T-helper 2 cell (primary cell): ENCODE measurements at places on chromosomes 7 and 10.

DNA sequence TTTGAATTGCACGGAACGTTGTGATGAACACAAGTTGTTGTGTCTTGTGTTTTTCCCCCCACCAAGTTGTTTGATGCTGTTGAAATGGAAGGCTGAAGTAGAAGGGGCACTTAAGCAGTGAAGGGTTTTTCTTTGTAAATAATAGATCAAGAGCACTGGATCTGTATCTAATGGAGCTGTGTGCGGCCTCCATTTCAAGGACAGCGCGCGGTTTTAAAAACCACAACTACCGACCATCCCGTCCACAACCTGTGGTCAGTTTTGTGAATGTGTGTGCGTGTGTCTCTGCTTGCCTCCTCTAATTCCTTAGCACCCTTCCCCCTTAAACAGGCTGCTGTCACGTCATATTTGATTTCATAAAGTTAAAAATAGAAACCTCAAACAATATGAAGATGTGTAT is 165.5 kb downstream of the TCF7L2 start:
- no peak for DNase-seq

DNA sequence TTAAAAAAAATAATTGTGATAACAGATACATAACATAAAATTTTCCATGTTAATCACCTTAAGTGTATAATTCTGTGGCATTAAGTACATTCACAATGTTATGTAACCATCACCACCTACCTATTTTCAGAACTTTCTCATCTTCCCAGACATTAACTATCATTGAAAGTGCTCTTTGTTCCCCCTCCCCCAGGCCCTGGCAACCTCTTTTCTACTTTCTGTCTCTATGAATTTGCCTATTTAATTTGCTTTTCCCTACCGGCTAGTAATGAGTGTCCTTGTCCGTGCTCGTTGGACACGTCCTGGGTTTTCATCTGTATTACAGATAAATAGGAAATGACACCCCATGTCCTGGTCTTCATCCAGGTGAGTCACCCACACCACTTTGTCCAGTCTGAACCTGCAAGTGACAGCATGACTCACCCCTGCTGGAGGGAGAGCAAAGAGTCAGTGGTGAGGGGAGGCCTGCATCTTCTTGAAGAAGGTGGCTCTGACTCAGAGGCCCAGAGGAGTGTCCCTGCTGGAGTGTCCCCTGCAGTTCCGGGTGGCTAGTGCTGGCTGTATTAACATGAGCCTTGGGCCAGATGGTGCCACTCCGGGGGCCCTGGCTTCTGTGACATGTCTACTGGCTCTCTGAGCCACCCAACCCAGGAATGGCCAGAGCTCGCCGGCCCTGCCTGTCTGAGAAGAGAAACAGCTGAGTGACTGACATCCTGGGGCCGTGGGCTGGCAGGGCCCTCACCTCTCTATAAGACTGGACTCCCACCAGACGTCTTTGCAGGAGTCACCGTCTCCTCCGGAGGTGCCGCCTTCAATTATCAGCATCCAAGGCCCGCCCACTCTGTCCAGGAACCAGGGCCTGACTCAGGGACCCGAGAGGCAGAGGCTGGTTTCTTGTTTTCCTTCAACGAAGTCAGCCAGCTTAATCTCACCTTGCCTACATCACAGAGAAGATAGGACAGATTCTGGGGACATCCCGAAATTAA is 503.2 kb upstream of the MKI67 start:
- no peak for DNase-seq

DNA sequence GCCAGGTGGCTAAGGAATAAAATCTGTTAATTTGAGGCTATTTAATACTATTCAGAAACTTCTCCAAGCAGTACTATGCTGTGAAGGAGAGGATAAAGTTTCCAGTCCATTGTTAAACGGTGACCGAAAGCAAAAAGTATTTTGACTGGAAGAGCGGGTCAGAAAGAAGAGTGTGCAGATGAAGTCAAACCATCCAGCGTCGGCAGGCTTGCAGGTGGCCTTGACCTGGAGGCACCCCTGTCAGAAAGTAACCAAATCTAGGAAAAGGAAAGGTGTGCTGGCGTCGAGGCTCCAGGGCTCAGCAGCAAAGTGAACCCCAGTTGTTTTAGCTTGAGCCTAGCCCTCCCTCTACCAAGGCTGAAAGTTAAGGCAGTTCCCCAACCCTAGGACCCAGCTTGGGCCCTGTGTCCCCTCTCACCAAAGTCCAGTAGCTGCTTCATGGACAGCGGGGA is 544 bp downstream of the PDK4 start:
- no peak for DNase-seq

DNA sequence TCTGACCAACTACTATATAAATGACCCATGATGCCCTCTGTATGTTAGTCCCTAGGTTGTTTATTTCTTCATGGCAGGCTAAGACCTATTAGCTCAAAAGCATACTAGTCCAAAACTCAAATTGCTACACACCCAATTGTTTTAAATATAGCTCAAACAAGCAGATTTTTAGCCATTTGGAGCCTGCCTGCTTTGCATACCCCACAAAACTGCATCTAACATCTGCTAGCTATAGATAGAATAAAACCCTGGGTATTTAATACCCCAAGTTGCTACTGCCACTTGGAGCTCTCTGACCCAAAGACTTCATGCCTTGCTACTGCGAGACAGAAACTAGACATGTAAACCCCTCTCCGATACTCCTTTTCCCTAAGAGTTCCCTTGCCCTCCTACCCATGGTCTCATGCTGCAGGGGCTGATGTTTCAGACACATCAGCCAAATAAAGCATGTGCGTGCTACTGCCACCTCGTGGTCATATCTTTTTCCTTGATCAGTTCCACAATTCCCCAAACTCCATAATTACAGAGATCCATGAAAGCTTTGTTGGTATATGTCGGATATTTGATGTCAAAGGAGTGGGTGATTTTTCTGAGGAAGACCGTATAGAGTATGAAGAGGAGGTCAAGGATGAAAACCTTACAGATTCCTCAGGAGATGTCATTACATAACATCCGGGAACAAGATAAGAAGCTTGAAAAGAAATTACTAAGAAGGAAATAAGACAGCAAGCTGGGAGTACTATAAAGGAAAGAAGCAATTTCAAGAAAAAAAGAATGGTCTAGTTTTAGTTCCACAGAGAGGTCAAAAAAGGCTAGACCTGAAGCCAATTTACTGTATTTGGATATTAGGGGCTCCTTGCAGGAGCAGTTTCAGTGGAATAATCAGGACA is 386.6 kb downstream of the SH2D4B start:
- no peak for DNase-seq

DNA sequence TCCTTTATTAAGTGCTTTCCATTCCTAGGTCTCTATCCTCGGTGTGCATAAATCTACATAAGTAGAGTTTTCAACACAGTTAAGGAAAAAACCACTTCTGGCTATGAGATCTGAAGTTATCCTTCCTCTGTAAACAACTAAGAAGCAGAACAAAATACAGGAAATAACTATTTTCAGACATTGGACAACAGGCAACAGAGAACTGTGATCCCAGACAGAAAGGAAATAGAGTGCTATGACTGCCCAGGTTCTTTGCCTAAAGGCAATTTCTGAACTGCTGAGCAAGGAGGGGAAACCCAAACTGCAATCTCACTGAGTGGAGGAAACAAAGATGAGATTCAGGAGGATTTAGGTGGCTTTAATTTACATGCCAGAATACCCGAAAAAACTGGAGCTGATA is 285.4 kb downstream of the SNX13 start:
- no peak for DNase-seq

DNA sequence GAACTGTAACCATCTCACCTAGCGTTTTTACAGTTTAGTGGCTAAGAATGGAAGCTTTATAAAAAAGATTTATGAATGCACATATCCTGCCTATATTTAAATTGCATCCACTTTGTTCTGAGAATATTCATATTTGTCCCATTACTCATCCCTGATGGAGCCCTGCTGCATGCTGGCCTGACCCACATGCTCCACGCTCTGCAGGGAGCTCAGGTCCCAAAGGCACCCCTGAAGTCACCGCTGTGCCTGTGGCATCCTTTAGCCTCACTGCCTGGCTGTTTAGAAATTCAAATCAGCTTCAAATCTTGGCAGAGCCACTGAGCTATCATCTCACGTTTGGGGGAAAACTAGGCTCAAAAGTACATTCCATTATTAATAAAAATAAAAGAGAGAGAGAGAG is 24.4 kb downstream of the C10orf90 start:
- no peak for DNase-seq
